Activated T-helper 9 cell treated with anti-CD3 and anti-CD28 coated beads, Interleukin-2, amount 50 U/mL, for 16 hours (primary cell): ENCODE measurements at places on chromosomes 5 and 9.
A peak's percentile ranks its signal among the peaks of the same experiment; 100 is the strongest.

- no peak for DNase-seq
Measured at GRCh38 chr5:61319388-61320146, 12.5 kb upstream of the ZSWIM6 start.

- no peak for DNase-seq
Measured at GRCh38 chr5:69368458-69369339, 621 bp downstream of the AK6 start.

GRCh38 chr9:83935276-83935935, 14.2 kb upstream of the KIF27 start:
- no peak for DNase-seq

GRCh38 chr9:81898851-81899250, 29.4 kb upstream of the SPATA31D4 start:
- no peak for DNase-seq

DNA sequence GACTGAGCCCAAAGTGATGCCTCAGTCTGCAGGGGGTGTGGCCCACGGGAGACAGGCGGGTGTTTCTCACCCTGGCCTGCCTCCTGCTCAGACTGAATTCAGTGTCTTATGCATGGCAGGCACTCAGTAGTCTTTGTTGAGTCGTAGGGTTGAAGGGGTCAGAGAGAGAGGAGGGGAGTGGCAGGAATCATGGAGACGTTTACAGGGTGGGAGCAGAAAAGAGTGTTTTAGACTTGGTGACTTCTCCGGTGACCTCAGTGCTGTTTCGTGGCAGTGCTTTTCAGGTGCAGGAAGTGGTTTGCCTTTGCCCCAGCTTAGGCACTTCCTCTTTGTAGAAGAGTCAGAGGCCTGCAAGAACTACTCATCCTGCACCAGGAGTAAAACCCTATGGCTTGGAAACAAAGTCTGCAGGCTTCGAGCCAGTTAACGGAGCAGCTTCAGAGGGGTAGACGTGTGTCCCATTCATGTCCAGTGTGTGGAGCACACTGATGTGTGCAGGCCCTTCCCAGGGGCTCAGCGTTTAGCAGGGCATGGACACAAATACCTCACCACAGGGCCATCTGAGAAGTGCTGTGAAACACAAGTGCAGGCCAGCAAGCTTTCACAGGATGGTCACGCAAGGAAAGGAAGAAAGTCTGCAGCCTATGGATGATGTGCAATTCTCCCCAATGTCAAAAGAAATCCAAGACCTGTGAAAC, 24.5 kb upstream of the SEMA4D start:
- DNase-seq, result peak; percentile 51

GRCh38 chr5:79493596-79494345, 20.2 kb downstream of the HOMER1 start:
- DNase-seq, result no peak

- DNase-seq, result no peak
Measured at GRCh38 chr5:130724658-130725057, 440.4 kb downstream of the HINT1 start.

GRCh38 chr9:78575081-78575480, 278.2 kb downstream of the PSAT1 start:
- DNase-seq, result no peak

DNA sequence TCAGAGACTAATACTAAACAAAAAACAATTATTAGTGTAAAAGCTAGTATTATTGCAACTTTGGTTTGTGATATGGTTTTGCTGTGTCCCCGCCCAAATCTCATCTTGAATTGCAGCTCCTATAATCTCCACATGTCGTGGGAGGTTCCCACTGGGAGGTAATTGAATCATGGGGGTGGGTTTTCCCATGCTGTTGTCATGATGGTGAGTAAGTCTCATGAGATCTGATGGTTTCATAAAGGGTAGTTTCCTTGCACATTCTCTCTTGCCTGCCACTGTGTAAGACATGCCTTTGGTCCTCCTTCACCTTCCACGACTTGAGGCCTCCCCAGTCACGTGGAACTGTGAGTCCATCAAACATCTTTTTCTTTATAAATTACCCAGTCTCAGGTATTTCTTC, 325.9 kb upstream of the DAB2 start:
- no peak for DNase-seq

DNA sequence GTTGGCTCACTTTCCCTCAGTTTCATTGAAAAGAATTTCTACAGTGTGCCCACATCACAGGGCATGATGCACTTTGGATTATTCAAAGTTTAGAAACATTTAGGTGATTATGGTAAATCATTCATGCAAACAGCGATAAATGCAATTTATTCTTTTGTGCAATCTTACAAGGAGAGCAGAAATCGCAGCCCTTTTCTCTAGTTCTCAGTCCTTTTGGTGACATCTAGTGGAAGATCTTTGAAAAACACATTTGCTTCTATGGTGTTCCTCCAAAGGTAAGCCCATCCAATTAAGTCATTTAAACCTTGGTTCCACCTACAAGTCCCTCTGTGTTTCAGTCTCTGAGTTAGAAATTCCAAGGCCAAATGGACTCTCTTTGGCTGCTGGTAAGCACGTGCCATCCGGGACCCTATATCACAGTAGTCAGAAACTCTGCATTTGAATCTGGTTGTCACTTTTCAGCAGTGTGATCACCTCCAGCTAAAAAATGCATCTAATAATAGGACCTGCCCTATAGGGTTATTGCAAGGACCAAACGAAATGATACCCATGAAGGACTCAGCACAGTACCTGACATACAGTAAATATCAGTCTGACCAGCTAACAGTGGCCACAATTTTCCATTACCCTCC, 66.4 kb downstream of the MACROH2A1 start:
- no peak for DNase-seq
